ENCODE measurements at places on chromosomes 6 and 20.

DNA sequence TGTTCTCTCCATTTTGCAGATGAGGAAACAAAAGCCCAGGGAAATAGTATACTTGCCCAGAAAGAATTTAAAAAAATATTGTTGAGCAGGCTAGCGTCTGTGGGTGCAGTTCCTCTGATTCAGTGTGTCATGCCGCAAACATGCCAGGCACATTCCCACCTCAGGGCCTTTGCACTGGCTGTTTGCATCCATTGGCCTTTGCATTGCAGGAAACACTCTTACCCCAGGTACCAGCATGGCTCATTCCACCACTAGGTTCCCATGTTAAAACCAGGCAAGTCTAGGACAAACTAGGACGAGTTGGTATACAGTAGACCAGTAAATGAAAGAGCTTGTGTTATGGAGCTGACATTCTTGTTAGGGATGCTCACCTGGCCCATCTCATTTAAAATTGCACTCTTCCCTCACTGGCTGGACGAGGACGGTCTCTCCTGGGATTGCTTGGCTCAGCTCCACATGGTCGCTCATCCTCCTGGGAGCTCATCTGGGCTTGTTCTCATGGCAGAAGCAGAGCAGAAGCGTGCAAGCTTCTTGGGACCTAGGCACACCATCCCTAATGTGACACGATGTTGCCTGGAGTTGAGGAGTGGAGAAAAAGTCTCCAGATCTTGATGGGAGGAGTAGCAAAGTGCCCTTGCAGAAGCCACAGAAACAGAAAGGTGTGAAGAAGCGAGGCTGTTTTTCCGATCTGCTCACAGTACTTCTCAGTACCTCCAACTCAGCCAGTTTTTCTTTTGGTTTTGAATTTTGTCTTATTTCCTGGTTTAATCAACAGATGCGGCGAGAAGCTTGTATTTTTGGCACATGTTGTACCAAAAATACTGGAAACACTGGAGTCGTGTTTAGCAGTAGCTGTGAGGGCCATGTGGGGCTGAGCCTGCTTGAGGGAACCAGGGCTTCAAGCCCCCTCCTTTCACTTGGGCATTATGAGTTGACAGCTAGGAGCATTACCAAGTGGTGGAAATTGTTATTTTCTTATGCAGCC is 13.9 kb downstream of the ZNF831 start:
- peak; percentile 68 for DNase-seq

- no peak for DNase-seq
Measured at GRCh38 chr6:114253431-114253830, 89.4 kb downstream of the HS3ST5 start.

DNA sequence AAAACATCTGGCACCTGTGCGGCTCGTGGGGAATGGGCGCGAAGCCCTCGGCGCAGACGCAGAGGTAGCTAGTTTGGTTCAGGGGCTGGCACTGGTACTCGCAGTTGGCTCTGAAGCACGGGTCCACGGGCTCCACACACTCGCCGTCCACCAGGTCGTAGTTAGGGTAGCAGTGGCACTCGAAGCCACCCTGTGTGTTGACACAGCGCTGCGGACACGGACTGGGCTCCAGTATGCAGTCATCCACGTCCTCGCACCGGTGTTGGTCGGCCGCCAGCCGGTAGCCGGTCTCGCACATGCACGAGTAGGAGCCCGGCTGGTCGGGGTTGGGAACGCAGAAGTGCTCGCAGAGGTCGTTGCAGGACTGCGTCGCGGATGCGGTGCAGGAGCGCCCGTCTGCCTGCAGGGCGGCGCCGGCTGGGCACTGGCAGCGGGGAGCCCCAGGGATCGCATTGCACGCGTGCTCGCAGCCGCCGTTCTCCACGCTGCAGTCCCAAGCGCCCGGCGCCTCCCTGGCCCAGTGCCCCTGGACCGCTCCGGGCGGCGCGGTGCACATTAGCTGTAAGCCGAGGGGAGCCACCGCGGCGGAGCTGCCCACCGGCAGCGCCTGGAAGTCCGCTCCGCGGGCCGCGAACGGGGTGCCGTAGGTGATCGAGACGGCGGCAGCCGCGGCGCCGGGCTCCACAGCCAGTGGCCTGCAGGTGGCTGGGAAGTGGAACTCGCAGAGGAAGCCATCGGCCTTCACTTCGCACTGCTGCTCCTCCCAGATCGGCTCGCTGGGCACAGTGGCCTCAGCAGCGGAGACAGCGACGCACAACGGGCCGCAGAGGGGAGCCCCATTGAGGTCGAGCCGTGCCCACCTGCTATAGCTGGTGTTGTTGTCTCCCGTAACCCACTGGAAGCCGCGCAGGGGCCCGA is 930 bp downstream of the THBD start:
- peak; percentile 47 for DNase-seq

DNA sequence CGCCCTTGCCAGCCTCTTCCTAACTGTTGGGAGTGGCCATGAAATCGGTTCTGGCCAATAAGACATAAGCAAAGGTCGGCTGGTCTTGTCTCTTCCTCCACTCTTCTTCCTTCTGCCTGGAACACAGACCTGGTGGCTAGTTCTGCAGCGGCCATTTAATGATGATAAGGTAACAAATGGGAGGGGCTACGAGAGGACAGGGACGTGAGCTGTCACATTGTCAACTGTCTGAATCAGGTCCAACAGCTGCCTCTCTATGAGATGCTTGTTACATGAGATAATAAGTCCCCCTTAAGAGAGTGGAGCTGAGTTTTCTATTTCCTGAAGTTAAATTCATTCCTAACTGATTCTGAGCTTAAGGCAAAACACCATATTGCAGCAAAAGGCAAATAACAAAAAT is 12.5 kb upstream of the TMEM242 start:
- no peak for DNase-seq

GRCh38 chr6:147774856-147775255 is 266.4 kb downstream of the SAMD5 start:
- DNase-seq: no peak

DNA sequence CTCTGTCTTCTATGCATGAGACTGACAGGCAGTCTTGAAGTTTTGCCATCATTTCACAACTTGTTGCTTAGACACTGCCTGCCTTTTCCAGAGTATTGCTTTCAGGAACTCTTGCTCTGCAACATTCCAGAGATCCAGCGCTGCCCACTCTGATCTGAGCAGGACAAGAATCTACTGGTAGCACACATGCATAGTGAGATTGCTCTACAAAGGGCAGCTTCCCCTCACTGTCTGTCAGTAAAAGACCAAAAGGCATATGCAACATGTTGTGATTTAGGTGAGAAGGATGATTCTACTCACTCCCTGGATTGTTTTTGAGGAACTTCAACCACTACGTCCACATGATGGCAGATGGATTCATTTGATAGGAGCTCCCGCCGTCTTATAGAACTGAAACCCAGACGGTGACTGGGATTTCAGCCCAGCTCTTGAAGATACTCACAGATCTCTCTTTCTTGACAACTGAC is 259.1 kb downstream of the ARID1B start:
- DNase-seq: no peak

DNA sequence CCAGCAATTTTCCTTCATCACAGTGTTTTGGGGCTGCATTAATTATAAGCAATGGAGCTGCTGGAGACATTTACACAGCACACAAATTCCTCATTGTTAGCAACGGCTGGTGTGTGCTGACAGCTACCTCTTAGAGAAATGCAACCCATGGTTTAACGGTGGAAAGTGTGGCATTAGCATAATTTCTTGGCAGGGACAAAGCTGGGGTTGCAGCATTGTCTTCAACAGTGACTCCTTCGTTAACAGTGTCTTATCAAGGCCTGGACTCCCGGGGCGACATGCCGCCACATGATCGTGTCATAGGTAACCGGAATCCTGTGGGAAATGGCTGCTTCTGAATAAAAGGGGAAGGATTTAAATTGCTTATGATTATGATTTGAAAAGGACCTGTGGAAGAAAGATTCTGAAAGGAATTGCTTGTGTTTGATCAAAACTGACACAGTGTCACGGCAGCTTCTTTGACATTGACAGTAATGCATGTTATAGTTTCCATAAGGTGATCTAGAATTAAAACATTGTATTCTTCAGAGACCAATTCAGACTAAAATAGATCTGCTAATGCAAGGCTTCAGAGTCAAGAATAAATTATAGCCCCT is 128.0 kb downstream of the UST start:
- no peak for DNase-seq

DNA sequence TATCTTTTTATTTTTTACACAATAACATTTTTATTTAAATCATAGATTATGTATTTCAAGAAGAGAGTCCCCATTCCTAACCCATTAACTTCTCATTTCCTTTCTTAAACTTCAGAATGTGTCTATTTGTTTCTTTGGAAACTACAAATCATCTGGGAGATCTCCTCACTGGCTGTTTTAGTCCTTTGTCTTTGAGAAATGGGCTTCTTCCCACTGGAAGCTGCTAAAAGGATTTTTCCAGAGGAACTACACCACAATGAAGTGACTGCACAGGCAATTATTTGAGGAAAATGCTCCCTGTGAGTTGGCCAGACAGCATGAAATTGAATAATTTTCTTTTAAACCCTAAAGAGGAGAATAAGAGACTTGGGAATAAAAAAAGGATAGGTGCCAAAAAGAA is 119.1 kb downstream of the TENT5A start:
- DNase-seq: no peak

- DNase-seq: peak; percentile 33
Measured at GRCh38 chr20:5039255-5039657, 37.9 kb upstream of the SLC23A2 start.

DNA sequence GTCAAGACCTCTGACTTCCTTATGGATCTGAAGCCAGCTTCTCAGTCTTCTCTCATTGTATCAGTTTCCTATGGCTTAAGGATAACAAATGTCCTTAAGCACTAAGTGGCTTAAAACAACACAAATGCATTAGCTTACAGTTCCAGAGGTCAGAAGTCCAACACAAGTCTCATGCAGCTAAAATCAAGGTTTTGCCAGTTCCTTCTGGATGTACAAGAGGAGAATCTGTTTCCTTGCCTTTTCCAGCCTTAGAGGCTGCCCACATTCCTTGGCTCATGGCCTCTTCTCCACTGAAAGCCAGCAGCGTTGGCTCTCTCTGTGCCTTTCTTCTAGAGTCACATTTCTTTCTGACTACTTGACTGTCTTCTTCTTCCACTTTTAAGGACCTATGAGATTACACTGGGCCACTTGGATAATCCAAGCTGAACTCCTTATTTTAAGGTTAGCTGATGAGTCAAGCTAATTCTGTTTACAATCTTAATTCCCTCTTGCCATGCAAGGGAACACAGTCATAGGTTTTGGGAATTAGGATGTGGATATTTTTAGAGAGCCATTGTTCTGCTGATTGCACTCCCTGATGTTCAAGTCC is 179.0 kb downstream of the BCAS1 start:
- DNase-seq: no peak

DNA sequence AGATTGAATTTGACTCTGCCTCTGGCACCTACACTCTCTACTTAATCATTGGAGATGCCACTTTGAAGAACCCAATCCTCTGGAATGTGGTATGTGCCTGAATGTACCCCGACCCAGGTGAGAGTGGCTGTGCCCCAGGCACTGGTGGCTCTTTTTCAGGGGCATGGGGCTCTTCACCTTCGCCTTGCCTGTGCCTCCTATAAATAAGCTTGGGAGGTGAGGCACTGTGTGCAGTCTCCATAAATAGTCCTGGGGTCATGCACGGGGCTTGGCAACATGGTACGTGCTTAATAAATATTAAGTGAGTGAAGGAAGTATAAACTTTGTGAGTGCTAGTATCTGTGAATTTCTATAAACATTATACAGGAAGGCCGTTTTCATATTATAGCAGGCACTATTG is 33.0 kb downstream of the GHRH start:
- no peak for DNase-seq

DNA sequence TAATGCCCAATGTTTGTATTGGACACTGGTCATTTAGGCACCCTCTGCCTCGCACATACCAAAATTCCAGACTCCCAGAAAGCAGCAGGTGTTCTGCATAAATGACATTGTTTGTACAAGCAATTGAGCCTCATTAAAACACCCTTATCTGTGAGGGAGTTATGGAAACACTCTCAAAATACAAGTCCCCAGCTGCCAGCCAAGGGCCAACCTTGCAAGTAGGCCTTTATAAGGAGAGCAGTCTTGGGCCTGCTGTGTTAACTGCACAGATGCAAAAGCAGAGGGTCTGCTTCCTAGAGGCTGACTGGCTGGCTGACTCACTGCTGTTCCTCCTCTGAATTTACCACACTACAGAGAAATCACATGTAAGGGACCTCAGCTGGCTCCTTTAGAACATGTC is 150.4 kb upstream of the HMGN3 start:
- no peak for DNase-seq

GRCh38 chr6:105940990-105941389 is 145.1 kb upstream of the PRDM1 start:
- no peak for DNase-seq

- DNase-seq: no peak
Measured at GRCh38 chr20:48662711-48663110, 165.1 kb downstream of the PREX1 start.

DNA sequence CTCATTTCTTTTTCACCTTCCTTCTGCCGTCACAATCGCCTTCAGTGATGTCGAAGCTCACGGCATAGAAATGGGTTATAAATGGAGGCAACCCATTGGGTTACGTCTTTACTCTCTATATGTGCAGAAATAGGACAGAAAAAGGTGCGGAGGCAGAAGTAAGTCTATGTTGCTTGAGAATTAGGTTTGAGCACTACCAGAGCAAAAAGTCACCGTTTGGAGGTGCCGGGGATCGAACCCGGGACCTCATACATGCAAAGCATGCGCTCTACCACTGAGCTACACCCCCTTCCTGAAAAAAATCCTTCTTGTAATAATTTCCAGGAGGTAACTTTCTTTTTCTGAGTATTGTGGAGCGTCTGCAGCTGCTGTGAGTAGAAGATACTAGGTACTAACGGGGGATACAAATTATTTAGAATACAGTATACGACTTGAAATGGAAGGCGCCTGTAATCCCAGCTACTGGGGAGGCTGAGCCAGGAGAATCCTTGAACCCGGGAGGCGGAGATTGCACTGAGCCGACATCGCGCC is 134.2 kb downstream of the TRIM27 start:
- DNase-seq: peak; percentile 81

GRCh38 chr20:25225642-25226432 is 22.0 kb upstream of the PYGB start:
- DNase-seq: no peak

DNA sequence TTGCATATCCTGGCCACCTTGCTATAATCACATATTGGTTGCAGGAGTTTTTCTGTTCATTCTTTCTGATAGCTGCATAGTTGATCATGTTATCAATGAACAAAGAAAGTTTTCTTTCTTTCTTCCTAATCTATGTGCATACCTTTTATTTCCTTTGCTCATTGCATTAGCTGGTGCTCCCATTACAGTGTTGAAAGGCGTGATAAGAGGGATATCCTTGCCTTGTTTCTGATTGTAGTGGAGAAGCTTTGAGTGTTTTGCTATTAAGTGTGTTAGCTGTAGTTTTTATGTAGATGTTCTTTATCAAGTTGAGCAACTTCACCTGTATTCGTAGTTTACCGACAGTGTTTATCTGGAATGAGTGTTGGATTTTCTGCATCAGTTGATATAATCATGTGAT is 14.6 kb downstream of the STXBP5 start:
- DNase-seq: no peak

DNA sequence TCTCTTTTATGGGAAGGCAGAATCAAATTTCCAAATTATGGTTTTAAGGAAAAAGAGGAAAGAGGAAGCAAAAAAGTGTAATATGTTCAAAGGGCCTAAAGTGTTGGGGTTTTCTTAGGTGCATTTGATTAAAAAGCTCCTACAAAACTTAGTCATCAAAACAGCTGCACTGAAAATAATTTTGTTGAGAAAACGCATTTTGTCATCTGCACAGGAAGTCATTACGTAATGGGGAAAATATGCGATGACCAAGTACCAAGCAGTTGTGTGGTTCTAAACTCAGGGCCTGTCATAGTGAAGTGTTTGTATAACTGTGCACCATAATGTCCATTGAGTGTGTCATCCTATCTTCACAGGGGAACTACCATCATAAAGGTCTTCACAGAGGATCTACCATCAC is 15.6 kb downstream of the HAO1 start:
- DNase-seq: no peak

All from activated CD4-positive, alpha-beta T cell treated with anti-CD3 and anti-CD28 coated beads, Interleukin-2, Interleukin-4, amounts not matched to agents 100 ng/mL and 50 ng/mL, durations not matched to agents 16 hours and 8 hours (primary cell).